Neural progenitor cell (in vitro differentiated cells): ENCODE measurements at places on chromosomes 2 and 18.

DNA sequence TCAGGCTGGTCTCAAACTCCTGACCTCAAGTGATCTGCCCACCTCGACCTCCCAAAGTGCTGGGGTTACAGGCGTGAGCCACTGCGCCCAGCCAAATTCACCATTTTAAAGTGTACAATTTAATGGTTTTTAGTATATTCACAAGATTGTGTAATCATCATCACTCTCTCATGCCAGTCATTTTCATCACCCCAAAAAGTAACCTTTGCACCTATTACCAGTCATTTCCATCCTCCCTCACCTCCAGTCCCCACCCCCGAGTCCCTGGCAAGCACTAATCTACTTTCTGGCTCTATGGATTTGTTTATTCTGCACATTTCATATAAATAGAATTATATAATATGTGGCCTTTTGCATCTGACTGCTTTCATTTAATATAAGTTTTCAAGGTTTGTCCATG, 10.8 kb downstream of the PCBP1 start:
- DNase-seq, result no peak

GRCh38 chr2:134722728-134723127, 3.9 kb upstream of the TMEM163 start:
- peak; percentile 31 for DNase-seq

DNA sequence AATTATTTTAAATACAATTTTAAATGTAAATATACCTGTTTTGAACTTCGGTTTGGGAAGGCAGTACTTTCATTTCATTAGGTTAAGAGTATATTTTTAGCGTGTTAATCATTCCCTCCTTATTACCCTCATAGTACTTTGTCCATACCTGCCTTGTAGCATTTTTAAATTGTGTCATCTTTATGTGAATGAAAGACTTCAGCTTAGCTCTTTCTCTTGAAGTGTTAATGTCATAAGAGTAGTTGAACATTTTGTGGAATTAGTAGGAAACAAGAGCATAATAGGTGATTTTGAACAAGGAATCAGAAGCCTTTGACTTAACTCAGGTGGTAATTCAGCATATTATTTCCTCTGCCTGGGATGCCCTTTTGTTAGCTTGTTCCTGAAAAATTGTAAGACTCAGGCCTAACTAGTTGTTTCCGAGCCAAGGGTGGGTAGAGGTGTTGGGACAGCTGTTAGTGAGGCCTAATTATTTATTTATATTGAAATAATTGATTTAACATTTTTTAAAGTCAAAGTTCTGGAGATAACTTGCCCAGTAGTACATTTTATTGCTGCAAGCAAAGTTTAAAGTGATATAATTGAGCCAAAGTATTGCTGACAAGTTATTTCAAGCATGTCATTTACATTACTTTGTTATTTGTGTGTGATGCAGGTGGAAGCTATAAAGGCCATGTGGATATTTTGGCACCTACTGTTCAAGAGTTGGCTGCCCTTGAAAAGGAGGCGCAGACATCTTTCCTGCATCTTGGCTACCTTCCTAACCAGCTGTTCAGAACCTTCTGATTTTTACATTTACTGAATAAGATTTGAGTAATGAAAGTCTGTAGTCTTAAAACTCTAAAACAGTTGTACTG, 38.7 kb downstream of the DDX1 start:
- no peak for DNase-seq

DNA sequence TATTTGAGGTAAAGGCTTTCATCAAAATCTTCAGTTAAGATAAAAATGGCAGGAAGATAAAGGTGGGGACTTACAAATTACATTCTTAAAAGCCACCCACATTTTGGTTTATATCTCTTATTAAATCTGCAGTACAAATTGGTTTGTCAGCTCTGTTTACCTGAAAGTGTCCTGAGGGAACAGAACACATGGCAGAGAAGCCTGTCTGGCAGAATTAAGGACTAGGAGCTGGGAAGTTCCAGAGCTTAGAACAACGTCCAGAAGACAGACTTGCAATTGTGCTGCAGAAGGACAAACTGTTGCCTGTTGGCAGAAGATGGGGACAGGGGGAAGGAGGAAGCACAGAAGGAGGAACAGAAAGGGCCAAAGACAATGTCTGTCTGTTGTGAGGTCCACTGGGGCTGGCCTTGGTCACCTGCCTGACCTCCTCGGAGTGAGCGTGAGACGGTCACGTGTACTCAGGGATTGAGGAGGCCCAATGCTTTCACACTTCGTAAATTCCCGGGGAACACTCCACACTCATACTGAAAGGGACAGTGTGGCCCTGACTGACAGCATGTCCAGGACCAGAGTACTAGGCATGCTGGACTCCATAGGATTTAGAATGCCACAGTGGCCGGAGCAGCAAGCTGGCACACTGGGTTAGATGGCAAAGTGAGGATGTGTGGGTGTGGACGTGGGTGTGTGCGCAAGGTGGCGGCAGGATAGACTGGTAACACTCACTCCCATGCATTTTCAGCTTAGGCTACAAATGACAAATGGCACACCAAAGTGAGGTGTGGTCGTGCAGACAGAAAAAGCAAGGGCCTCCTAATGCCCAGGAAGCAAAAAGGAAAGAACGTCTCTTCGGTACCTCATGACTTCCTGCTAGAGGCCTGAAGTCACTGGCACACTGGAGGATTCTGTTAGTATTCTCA, 210.9 kb upstream of the REV1 start:
- DNase-seq, result no peak

GRCh38 chr2:36411962-36412444, 56.4 kb downstream of the CRIM1 start:
- peak; percentile 19 for DNase-seq

GRCh38 chr18:39302481-39302880, 1736.9 kb upstream of the CELF4 start:
- no peak for DNase-seq

DNA sequence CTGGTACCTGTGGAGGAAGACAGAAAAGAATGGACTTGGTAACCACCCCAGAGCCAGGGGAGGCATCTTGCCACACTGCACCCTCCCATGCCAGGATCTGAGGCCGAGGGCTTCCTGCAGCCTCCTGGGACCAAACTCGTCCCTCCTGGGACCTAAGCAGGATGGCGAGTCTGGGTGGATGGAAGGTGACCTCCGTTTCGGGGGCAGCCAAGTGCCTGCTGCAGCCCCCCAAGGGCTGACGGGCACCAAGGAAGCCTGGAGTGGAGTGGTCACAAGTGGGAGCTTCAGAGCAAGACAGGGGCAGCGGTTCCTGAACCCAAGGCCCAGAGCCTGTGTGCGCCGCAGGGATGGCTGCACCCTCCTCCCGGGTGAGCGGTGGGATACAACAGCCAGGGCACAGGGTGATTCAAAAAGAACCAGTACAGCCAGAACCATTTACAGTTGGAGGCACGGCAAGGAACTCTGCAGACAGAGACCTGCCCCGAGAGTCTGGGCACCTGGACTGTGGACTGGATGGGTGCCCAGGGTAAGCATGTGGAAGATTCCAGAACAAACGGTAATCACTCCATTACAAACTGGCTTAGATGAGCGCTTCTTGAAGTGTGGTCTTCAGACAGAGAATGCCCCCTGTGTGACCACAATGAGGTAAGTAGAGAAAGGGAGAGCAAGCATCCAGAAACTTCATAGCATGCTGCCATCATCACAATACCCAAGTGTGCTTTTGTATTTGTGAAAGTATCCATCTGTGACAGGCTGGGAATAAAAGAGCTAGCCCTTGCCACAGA, 12.1 kb downstream of the HS1BP3 start:
- DNase-seq, result no peak

DNA sequence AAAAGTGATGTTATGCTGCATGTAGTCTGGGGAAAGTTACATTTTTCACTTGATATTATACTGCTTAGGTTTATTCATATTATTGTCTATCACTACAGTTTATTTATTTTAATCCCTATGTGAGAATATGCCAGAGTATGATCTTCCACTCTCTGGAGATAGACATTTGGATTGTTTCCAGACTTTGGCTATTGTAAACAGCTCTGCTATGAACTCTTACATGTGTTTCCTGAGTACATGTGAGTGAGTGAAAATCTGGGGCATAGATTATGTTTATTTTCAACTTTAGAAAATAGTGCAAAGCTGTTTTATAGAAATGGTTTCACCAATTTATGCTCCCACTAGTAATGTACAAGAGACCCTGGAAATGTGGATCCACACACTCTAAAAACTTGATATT, 49.0 kb upstream of the EPAS1 start:
- no peak for DNase-seq

DNA sequence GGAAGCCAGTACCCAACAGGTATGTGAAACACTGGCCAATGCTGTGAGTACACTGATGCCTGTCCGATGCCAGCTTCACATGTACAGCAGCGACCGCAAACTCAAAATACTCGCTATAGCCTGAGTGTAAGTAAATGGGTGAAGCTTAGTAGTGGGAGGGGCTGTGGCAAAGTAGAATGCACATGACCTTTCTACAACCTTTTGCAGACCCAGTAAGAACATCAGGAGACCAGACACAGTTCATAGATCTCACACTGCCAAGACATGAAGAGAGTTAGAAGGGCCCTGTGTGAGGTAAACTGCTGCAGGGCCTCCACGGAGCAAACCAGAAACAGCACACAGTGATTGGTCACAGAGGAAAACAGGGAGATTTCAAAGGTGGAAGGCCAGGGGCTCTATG, 9.1 kb upstream of the UBXN4 start:
- no peak for DNase-seq

- DNase-seq, result peak; percentile 89
These were observed 56.5 kb downstream of the EMX1 start for GRCh38 chr2:72973566-72974435.

DNA sequence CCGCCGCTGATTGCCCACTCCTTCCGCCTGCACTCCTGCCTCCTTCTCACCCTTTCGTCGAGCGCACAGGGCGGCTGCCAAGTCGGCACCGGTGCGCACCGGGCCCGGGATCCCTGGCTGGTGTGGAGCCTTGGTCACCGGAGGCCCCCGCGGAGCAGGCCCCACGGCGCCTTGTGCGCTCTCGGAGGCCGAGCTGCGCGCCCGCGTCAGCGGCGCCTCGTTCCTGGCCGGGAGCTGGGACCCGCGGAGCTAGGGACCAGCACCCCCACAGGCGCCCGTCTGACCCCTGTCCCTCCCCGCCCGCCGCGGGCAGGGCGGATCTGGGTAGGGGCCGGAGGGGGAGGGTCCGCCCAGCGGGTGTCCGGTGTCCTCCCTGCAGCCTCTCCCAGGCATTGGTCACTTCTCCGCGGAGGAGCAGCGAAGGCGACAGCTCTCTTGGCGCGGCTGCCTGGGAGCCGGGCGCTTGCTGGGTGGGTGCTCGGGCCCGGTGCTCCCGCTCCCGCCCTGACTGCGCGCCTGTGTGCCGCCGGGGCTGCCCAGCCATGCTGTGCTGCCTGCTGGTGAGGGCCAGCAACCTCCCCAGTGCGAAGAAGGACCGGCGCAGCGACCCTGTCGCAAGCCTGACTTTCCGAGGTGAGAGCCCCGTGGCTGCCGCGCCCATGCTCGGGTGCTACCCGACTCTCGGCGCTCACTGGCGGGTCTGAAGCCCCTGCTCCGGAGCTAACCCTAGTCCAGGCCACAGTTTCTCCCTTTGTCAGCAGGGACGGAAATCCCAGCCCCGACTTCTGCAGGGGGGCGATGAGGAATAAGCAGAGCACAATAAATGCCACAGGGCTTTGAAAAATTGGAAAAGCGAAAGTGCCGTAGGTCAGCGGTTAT, 13.2 kb downstream of the DYSF start:
- DNase-seq, result peak; percentile 74

DNA sequence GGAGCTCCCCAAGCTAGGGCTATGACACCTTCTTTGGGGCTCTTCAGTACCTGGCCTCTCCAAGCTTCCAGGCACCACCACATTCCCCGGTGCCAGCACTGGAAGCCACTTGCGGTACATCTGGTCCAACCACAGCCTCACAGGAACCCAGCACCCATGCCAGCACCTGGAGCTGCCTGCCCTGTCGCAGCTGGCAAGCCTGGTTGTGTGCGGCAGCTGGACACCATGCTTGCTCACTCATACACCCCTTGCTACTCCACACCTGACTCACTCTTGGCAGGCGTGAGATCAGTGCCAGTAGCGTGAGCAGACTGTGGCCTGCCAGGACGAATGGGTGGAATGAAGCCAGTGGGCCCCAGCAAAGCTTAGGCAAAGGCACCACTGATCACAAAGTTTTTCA, 34.0 kb downstream of the LRRTM4 start:
- no peak for DNase-seq

DNA sequence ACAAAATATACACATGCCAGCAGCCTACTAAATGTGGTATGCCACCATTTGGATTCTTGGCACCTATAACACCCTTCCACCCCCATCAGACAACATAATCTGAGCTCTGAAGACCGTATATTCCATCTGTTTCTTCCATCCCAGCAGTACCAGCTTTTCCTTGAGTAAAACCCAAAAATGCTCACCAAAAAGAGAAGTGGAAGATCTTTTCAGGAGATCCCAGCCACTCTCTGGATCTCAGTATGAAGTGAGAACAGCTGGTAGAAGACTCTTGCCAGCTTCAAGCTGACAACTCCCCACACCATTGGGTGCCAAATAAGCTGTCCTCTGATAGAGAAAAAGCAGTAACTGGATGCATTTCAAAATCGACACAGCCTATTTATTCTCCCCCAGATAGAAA, 22.6 kb downstream of the REG1B start:
- DNase-seq, result no peak

- no peak for DNase-seq
These were observed 83.3 kb upstream of the APCDD1 start for GRCh38 chr18:10371165-10371564.

DNA sequence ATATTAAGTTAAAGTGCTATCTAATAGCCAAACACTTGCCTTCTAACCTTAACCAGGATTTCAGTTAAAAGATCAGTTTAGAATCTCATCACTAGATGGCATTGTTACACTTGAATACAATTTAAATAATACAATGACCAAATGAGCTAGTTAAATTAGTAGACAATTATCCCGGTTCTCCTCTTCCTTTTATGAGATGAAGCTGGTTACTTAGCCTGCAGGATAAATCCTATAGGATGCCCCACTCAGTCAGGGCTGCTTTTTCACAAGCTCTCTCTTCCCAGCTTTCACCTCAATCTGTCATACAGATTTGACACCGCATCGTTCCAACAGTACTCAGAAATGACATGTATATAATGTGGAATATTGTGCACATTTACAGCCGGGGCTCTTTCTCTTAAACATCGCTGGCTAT, 678.8 kb downstream of the KCNJ3 start:
- peak; percentile 37 for DNase-seq

- peak; percentile 6 for DNase-seq
These were observed 21.1 kb downstream of the BABAM2 start for GRCh38 chr2:27911458-27912210.

DNA sequence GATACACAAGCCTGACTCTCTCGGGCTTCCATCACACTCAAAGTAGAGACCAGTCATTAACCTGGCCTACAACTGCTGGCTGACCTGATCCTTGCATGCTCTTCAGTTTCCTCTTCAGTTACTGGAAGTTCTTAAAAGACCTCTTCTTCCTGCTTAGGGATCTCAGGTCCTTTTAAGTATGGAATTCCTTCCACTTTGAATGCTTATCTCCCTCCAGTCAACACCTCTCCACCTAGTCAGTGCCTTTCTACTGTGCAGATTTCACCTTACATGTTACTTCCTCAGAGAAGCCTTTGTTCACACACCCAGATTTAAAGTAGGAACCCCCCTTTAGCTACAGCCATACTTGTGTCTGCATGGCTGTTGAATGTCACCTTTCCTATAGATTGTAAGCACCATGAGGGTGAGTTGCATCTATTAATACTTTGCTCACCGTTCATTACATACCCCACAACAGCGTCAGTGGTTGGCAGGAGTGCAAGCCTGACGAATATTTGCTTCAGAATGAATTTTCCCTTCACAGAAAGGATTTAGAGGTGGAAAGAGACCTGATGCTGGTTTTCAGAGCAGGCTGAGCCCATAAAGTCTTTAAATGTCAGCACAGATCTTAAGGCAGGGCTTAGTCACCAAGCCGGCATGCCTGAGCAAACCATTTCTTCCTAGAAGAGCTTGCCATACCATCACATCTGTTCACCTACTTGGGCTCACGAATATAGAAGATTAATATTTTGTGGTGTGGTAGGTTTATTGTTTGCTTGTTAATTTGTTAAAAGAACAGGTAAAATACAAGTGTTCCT, 90.1 kb downstream of the ACVR1 start:
- DNase-seq, result no peak
